Mesothelial cell of epicardium (in vitro differentiated cells): ENCODE measurements at places on chromosomes 3 and 15.
A peak's percentile ranks its signal among the peaks of the same experiment; 100 is the strongest.

GRCh38 chr3:129560269-129560787, 17.4 kb downstream of the H1-8 start:
- DNase-seq: no peak

DNA sequence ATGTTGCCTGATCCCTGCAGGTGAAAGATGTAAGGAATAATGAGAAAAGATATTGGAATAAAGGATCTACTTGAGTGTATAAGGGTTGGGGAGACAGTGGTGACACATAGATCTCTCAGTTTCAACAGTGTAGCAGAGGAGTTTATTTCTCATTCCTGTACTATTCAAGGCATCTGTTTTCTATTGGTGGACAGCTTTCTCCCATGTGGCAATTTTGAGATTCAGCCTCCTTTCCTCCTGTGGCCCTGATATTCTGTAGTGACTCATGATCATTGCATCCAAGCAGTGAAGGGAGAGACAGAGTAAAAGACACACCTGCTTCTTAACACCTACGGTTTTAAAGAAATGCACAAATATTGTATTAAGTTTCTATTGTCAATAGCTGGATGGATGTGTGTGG, 327.6 kb downstream of the GRM7 start:
- no peak for DNase-seq

DNA sequence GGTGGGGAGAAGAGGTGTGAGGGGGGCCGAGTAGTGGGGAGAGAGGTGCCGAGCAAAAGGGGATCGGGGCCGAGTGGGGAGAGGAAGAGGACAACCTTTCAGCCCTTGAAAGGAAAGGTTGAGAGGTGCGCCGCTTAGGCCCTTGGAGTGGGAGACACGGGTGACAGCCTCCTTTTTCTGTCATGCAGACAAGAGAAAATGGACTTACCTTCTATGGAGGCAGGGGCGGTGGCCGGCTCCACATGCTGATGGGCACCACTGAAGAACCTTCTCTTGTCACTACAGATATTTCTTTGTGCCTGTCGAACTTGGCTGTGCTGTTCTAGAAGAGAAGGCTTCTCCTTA, 421 bp downstream of the KLHL18 start:
- DNase-seq: peak; percentile 45

- no peak for DNase-seq
Measured at GRCh38 chr3:45343947-45344346, 44.4 kb upstream of the LARS2 start.

GRCh38 chr3:134279466-134279865, 28.8 kb upstream of the RYK start:
- DNase-seq: no peak

GRCh38 chr3:190385731-190386688, 2.0 kb upstream of the CLDN16 start:
- no peak for DNase-seq

DNA sequence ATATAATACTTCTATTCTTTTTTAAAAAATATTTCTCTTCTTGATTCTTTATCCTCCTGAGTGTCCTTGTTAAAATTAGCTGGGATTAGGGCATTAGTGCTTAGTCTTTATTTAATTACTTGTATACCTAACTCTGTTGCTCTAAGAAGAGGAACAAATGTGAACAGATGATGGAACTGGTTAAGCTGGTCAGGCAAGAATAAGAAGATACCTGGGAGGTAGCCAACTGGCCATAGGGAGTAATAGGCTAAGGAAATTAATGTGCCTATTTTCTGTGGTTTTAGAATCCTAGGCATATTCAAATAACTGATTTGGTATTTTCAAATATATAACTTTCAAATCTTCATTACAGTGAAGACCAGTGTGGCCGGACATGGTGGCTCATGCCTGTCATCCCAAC, 54.4 kb downstream of the EIF3J start:
- DNase-seq: no peak

DNA sequence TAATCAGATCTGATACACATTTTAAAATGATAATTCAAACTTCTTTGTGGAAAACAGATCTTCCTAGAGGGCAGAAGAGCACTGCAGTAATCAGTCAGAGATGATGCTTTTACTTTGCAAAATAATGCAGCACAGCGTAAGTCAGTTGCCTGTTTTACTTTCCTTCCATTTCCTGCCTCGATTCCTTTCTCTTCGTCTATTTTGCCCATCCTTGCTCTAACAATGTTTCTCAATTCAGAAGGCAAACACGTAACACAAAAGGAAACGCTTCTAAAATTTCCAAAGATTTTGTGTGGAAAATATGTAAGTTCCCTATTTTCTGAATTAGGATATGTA, 119.9 kb downstream of the P3H2 start:
- DNase-seq: no peak

DNA sequence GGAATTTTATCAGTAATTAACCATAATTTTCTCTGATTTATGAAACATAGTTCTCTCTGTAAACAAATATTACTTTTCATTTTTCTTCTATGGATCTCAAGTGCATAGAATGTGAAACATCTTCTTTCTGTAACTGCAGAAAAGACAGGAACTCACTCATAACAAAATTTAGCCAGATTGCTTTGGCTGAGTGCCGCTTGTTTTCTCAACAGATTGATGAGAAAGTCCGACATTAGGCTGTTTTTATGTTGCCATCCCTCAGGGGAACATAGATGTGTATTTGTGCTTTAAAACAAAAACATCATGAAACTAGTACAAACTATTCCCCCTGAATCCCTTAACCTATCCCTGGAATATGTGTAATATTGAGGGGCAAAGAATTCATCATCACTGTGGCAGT, 154.2 kb downstream of the B3GALNT1 start:
- DNase-seq: no peak

DNA sequence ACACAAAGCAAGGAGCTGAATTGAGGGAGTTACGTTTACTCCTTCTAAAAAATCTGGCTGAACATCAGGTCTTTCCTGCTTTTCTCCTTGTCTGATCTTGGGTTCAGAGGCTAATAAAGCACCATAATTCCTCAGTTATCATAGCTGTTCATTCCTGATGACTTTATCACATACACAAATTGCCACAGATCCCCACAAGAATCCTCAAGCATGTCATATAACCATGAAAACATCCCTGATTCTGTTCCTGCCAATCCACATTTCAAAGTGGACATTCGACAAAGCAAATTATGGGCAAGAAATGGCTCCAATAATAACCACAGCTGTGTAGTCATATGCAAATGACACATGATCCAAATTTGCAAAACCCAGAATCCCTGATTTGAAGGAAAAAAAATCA, 321.3 kb downstream of the MEX3B start:
- DNase-seq: no peak

DNA sequence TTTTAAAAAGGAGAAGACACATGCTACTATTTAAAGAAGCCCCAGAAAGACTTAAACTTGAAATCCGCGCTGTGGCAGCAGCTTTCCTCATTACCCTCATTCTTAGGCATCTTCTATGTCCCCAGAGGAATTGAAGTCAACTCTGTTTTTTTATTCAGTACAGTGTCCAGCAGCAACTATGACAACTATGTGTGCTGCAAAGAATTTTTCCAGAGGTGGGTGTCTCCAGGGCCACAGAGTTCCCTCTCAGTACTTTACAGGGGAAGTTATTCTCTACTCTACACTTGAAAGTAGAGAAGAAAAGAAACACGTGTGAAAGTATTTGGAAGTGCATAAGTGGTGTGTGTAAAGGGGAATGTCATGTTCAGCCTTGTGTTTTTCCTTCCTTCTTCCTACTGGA, 32.0 kb downstream of the GATM start:
- DNase-seq: no peak

DNA sequence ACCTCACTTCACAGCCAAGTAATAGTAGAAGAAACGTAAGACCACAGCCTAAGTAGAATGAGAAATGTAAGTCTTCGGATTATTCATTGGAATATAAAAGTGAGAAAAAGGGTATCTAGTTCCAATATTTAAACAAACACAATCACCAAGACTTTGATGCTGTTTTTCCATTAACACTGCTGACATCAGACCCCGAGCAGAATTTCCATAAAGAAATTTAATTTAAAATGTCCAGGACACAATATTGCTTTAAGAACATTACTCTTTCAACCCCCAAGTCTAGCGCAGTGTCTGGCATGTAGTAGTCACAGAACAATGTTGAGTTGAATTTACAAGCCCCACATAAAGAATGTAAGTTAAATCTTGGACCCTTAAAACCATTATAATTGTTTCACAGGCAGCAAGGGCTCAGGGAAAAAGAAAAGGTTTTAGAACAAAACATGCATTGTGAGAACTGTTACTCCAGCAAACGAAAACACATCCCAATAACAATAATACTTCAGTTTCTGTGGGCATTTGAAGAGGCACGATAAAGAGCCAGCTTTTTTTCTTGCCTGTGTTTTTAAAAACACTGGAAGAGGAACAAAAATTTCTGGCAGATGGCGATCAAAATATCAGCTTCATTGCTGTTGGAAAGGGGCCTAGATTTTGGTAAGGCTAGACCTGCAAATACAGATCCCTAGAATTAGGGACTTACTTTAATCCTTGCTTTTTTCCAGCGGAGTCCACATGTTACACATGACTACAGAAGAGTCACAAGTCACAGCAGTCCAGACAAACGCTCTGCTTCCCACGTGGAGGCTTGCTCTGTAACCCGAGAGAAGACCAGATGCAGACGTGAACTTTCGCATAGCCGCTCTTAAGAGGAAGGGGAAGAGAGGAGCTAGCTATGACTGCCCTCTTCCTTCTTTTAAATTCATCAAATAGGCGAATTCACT, 77.9 kb upstream of the IGSF10 start:
- no peak for DNase-seq

DNA sequence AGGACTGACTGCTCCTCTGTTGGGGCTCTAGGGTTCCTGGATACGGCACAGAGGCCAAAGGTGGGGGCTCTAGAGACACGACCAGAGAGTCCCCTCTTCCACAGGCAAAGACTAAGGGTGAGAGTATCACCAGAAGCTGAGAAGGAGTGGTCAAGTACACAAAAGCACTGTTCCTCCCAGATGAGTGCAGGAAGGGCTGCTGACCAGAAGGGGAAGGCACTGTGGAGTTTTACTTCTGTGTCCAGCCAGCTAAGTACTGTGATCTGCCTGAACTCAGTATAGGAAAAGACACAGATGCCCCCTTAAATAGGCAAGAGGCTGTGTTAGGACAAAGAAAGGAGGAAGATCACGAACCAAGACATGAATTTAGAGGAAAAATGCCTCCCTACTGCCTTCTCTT, 11.7 kb downstream of the MRPS11 start:
- no peak for DNase-seq

DNA sequence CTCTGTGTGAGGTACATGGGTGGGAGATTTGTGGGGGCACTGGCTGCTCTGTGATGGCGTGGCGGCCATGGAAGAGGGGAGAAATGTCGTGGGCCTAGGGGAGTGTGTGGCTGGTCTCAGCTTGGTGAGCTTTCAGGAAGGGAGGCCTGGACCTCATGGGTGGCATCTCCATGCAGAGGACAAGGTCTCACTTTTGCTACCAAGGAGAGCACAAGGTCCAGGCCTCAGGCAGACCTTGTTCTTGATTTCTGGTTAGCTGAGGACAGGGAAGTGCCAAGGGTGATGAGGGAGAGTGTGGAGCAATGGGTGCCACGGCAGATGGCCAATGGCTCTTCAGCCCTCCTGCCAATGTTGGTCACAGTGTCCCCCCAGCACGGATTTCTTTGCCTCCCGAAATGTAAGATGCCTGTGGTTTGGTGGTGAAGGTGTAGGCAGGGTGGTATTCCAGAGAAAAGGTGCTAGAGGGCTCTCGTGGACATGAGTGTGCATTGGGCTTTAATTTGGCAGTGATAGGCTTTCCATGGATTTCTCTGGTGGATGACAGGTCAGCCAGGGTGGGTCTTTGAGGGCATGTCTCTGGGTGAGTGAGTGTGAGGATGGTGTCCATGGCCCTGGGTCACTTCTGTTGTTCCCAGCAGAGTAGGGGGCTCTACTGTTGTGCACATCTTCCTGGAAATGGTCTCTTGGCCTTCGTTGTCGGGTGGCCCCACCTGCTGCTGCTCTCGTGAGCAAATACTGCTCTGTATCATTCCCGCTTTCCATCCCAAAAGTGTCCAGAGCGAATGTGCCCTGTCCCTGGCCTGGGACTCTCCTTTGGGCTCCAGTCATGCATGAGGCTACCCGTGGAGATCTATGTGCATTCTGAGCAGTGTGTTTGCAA, 108.0 kb downstream of the SNRPN start:
- no peak for DNase-seq

- DNase-seq: no peak
Measured at GRCh38 chr15:83127547-83128150, 20.2 kb downstream of the TM6SF1 start.

DNA sequence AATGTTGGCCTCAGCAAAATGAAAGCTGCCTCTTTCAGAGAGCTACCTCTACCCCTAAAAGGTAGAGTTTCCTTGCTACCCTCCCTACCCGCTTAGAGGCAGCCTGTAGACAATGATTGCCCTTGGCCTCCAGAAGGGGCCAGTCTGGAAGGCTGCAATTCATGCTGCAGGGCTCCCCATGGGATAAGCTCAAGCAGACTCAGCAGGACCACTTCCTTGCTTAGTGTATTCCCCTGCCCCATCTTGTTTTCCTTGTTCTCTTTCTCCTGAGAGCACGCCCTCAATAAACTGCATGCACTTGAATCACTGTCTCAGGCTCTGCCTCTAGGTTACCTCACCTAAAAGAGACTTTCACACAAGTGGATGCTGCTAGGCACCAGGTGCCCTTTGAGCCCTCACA, 134.0 kb upstream of the CTNNB1 start:
- no peak for DNase-seq

- no peak for DNase-seq
Measured at GRCh38 chr3:156814295-156814694, 11.9 kb upstream of the LEKR1 start.

GRCh38 chr3:16817197-16817596, 67.6 kb upstream of the PLCL2 start:
- DNase-seq: no peak

DNA sequence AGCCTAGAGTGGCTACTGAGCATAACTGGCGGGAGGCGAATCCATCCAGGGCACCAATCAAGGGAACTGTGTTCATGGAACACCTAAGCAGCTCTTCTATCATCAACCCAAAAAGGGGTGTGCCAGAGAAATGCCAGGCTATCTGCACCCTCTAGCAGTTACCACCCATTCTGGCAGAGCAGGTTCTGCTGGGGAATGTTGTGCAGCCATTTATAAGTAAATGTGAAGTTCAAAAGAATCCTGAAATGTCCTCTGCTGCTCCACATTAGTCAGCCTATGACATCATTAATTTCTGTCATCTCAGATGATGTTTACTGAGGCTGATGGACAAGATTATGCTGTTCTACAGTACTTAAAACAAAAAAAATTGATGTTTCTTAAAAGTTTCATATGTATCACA, 7.7 kb downstream of the SKIC8 start:
- no peak for DNase-seq

DNA sequence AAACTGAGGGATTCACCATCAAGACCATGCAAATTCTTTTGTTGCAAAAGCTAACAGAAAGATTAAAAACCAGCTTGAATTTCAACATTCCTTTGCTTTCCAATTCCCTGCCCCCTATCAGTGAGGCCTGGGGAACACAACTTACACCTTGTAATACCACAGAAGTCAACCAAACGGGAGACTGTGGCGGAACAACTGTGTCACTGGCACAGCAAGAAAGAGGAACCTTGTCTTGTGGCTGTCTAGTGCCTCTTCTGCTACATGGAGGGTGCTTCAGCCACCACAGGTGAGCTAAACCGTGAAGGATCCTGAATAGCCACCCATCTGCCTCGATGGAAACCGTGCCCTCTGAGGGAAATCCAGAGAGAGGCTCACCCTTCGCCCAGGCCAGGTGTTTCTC, 11.4 kb downstream of the CCDC12 start:
- DNase-seq: no peak
